Esophagus muscularis mucosa (tissue), 4 donors: ENCODE measurements at places on chromosomes 7 and 10. TPM values are rescaled to one million over a fixed set of nuclear protein-coding genes. Genes with fewer than 3 reads are reported as not detected.

Gene TUBAL3
- 0.66 TPM for total RNA-seq

Gene SLC18A2
- total RNA-seq = 0.65 TPM

Gene MNX1
- total RNA-seq = not detected

Gene COL28A1
- total RNA-seq = 15.1 TPM

Gene TMEM176B
- 19.5 TPM for total RNA-seq

Gene CPA2
- total RNA-seq = not detected

Gene PNLIPRP1
- not detected for total RNA-seq

Gene LFNG
- total RNA-seq = 10.7 TPM

Gene SNX10
- 4.2 TPM for total RNA-seq

Gene OLAH
- total RNA-seq = 15.2 TPM

Gene NRP1
- 36.5 TPM for total RNA-seq

Gene C7orf33
- not detected for total RNA-seq

Gene KIF11
- total RNA-seq = 0.33 TPM

Gene METTL27
- total RNA-seq = 0.83 TPM

Gene CALHM1
- not detected for total RNA-seq

Gene GFRA1
- 56.0 TPM for total RNA-seq

Gene ADAMTS14
- total RNA-seq = 0.13 TPM

Gene EEF1AKMT2
- total RNA-seq = 9.0 TPM
